NCI-H748 treated with DMSO at 0.1 percent for 48 hours (cell line): ENCODE measurements at places on chromosomes 4 and X.
A peak's percentile ranks its signal among the peaks of the same experiment; 100 is the strongest.

DNA sequence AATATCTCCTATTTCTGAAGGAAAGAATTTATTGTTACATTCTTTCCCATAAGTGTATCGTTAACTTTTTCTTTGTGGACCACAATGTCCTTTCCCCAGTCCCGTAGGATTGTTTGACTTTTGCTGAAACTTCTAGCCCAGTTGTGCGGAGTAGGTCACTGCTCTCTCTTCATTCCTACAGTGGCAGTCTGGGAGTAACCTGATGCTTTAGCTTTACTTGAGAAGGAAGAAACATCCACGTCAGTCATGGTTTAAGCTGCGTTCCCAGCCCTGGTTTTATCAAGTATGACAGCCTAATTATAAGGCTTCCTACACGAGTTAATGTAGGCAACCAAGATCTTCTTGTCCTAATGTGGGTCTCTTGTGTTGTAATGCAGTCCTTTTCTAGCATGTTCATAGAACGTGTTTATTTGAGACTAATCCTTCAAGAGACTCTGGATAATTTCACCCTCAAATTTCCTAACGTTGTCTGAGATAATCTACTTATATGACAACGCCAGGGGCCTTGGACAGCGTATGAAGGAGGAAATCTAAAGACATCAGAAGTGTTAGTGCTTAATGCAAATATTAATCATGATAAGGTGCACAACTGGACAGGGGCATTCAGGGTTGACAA is 40.8 kb upstream of the GRPR start:
- no peak for DNase-seq

- no peak for DNase-seq
These were observed 68.4 kb upstream of the SCOC start for GRCh38 chr4:140305053-140305452.

- no peak for DNase-seq
These were observed 524.0 kb downstream of the DMD start for GRCh38 chrX:32687379-32687778.

- DNase-seq: no peak
These were observed 167.3 kb upstream of the GATB start for GRCh38 chr4:151928112-151928511.

- DNase-seq: no peak
These were observed 300.4 kb downstream of the LDB2 start for GRCh38 chr4:16597845-16598596.

DNA sequence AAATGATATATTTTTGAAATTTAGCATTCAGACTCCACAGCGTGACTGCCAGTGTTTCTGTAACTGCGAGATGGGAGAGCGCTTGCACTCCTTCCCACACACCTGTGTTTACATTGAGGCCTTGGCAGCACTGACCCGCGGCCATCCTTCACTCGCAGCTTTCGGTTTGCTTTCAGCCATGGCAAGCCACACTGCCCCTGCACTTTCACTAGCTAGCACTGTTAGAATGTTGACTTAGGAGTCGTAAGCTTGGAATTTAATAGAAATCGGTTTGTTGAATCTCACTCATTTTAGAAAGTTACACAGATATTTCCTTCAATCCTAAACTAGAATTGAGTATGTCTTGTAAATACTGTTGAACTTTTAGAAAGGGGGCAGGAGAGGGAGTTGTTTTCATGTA is 136.2 kb downstream of the CFAP299 start:
- peak; percentile 37 for DNase-seq

GRCh38 chrX:134632355-134632754 is 25.9 kb downstream of the PLAC1 start:
- DNase-seq: no peak

GRCh38 chr4:87985097-87985886 is 9.8 kb downstream of the SPP1 start:
- peak; percentile 4 for DNase-seq

- DNase-seq: no peak
These were observed 1024.1 kb downstream of the RPA4 start for GRCh38 chrX:97907791-97908190.

DNA sequence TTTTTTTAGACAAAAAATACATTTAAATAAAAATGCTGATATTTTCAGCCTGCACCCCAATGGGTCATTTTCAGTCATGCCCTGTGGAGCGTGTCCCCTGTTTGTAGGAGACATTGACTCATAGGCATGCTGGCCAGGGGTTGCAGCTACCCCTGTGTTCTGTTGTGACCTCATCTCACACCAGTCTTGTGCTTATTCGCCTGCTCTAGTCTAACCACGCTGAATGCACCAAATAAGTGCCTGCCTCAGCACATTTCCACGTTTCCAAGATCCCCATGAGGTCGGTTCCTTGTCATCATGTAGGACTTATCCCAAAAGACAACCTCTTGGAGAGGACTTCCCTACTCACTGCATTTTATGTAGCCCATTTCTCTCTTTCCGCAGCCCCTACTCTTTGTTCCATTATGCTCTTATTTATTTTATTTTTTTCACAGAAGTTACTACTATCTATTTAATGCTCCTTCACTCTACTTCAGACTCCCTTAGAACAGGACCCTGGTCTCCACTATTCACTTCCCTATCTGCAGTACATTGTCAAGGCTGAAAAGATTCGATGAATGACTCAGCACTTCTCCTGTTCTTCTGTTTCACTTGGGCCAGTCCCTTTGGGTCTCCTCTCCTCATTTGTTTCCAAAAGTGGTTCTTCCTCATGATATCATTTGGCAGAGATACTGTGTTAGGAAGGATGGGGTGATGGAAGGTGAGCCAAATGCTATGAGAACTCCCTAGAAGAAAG is 109.7 kb downstream of the MSL3 start:
- DNase-seq: no peak

- DNase-seq: no peak
These were observed 27.1 kb upstream of the RBMX start for GRCh38 chrX:136907621-136908020.

DNA sequence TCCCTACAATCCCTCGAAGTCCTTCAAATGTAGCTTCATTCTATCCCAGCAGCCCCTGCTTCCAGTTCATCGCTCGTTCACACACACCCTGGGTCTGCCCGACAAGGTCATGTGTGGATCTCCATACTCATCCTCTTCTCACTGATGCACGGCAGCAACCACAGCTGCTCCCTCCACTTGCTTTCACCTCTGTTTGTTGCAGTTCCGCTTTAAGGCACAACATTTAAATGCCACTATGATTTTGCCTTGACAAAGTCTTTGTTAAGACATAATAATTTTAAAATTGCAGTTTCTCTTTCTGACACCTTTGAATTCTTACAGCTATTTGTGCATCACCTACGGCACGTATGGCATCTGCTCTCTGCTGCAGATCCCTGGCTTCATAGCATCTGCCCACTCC is 1.8 kb downstream of the ODAPH start:
- no peak for DNase-seq

DNA sequence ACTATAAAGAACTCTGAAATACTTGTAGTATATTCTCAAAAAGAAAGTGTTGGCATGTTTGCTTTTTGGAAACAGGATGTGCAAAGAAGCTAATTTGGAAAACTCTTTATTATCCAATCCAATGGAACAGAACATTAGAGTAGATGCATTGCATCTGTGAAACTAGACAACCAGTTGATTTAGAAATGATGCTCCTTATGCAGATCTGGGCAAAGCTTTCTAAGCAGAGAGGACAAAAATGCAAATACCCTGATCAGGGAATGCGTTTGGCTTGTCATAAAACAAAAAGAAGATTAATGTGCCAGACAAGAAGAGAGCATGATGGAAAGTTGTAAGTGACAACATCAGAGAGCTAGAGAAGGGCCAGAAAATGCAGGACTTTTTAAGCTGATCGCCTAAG is 142.3 kb downstream of the RCHY1 start:
- DNase-seq: no peak

DNA sequence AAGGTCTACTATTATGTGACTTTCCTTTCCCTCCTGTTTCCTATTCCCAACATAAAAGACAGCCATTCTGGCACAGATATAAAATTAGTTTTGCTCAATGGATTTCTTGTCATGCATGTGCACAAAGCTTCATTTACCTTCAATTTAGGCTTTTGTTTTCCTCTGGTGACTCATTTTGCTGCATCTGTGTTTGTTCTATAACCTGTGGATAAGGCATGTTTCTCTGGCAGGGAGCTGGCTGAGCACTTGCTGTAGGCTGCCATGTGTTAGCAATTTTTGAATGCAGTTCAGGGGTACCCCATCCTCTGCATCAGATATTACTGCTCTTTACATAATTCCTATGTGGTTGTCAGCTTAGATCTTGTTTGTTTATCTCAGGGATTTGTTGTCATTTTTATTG is 202.8 kb upstream of the GRID2 start:
- DNase-seq: no peak

DNA sequence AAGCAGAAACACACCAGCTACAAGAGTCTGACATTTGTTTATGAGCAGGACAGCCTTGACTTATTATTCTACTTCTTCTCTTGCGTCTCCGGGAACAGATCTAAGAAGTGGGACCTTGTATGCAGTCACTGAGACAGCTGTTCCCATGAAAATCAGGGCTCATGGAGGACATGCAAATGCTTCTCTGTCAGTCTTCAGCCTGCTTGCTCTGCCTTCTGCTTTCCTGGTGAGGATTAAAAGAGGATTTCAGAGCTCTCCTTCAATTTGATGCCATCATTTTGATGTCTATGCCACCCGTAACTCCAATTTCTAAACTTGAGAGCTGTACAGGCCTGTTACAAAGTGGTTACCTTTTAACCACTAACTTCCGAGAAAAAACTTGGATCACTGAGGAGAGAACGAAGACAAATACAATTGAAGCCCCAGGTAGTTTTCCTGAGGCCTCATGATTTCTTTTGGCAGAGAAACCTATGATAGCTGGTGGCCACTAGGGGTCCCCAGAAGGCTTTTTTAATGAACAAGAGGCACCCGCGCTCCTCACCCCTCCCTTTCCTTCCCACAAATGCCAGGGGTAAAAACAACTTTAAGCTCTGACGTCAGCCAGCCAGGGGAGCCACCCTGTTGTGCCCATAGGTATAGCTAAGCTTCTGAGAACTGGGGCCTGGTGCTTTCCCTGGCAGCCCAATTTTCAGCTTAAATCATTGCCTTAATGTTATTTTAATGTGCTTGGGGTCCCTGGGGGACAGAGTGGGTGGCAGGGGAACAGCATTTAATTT is 97.0 kb downstream of the DDIT4L start:
- peak; percentile 79 for DNase-seq

GRCh38 chr4:36138220-36138619 is 106.1 kb downstream of the ARAP2 start:
- DNase-seq: no peak

GRCh38 chr4:124711471-124712371 is 811 bp downstream of the ANKRD50 start:
- peak; percentile 26 for DNase-seq

- DNase-seq: no peak
These were observed 24.4 kb upstream of the PDE5A start for GRCh38 chr4:119652998-119653397.

- no peak for DNase-seq
These were observed 204.2 kb upstream of the IL15 start for GRCh38 chr4:141432000-141432712.

DNA sequence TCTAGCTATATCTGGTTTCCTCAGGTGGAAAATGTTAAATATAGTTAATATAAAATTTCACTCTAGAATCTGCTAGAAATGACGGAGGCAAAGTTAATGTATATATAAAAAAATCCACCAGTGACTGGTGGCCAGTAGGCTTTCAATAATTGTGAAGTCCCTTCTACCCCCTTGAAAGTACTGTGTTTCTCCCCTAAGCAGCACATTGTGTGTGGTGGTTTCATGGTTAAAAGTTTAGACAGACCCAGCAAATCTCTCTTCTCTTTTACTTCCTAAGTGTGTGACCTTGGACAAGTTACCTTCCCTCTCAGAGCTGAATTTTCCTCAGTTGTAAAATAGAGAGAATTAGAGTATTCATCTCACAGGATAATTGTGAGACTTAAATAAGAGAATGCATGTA is 600 bp upstream of the HEPH start:
- DNase-seq: no peak

DNA sequence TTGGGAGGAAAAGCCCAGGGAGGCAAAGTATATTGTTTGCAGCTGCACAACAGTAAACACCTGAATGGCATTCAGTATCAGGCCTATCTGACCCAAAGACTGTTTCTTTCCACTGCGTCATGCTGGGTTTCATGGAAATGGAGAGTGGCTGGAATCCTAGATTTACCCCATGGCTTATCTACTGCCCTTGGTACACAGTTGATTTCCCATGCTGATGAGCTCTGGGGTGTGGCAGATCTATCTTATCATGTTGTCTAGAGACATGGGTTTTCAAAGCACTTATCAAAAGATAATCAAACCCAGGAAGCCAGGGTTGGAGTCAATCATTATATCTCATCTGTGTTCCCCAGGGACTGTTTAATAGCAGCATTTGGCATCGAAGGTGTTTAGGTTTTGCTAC is 72.1 kb downstream of the CLNK start:
- no peak for DNase-seq

DNA sequence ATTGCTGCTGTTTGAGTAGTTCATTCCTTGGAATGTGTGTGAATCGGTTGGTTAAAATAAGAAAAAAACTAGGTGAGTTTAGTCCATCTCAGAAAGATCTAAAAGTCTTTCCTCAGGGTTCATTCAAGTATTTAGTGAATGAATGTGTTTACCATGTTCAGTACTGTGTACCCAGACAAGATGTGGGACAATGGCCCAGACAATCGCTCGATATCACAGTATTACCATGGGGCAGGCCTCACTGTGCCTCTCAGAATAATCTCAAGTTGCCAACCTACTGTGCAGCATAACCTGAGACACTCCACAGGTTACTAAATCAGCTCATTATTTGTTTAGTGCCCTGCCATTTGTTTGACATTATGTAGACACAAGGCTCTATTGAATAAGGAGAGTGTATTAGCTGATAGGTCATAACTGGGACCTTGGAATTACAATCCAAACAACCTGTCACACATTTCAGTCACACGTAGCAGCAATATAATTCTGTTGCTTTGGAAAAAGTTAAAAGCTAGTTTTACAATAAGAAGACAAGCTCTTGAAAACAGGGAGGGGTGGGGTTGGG is 24.9 kb upstream of the AMOT start:
- peak; percentile 51 for DNase-seq

DNA sequence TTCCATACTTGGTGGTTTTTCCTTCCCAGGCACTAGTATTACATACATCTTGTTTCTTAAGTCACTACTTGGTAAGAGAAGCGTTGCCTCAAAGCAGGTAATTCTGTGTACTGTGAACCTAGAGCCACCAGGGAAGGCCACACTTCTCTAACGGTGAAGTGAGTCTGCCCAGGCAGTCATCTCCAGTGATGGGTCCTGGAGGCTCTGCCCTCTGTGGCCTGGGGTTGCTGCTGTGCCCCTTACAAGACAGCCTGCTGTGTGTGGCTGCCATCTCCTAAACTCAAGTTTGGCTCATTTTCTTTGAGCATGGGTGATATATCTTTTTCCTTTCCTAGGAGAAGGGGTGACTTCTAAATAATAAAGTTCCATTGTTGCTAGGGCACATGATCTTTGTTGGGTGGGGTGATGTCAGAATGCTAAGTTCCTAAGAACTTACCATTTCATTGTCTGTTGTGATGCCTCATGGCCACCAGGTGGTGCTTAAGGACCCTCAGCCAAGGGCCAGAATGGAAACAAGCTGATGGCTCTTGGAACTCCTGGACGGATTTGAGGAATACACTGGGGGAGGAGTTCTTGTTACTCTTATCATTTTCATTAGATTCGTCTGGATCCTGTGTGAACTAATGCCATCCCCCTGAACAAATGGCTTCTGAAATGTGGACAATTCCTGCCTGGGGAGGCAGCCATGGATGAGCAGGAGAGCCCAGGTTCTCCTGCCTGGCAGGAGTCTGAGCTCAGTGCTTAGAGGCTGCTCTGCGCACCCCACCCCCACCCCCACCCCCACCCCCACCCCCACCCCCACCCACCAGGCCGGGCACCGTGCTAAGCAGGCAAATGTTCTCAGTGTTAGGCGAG is 41.1 kb upstream of the WDR1 start:
- peak; percentile 50 for DNase-seq
